CD8-positive, alpha-beta memory T cell (primary cell): ENCODE measurements at places on chromosomes 2 and 18.

DNA sequence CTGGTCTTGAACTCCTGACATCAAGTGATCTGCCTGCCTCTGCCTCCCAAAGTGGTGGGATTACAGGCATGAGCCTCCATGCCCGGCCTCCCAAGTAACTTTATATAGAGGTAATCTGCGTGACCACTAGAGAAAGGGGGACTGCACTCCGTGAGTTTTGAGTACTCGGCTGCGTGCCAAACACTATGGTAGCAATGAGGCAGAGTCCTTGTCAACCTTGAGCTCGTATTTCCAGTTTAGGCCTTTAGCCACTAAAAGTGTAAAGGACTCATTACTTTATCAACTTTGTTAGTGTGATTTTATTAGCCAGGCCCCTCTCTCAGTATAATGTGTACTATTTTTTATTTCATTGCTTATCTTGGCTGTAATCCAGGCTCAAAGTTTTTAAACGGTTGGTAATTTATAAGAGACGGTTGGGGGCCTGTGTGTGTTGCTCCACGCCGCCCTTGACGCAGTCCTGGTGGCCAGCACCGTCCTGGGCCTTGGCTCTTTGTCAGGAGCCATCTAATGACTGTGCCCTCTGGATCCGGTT lies 56.2 kb downstream of the ZCCHC2 start:
- no peak for DNase-seq

GRCh38 chr2:123839326-123839725 lies 185.8 kb upstream of the CNTNAP5 start:
- DNase-seq, result no peak

DNA sequence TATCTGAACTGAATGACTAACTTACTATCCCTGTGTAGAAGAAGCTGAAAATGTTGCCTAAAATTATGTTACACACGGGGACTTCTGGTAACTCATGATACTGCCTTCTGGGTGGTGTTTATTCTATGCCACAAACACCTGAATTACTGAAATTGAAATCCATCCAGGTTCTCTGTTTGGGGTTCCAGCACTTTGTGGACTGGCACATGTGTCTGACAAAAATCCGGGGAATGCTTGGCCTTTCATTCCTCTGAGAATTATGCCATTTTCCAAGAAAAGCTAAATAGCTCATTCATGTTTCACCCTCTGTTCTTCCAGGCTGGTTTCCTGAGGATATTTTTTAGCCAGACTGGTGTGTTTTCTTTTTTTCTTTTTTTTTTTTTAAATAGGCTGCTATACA lies 59.5 kb upstream of the POU3F3 start:
- DNase-seq, result no peak

GRCh38 chr18:23265682-23266399 lies 130.6 kb downstream of the CABLES1 start:
- DNase-seq, result no peak

DNA sequence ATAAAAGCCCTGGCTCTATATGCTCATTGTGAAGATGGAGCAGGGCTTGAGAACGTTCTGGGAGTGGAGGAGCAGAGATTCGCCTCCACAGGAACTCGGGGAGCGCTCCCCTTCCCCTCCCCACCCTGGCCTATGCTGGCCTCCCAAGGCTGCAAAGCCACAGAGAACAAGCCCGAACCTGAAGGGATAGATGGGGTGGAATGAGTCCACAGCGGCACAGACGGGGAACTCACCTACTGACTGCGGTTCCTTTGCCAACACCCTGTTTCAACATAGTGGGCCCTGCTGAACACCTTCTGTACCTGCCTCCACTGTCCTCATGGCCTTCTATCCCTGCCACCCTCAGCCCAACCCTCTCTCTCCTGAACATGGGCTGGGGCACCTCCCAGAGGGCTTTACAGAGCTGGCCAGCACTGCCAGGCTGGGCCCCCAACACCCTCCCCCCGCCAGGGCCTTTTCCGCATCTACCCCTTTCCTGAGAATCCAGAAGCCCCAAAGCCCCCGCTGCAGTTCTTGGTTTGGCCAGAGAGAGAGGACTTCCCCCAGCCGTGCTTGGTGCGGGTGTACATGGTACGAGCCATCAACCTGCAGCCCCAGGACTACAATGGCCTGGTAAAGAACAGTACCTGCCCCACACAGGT lies 41.5 kb downstream of the LMAN2L start:
- DNase-seq, result no peak

DNA sequence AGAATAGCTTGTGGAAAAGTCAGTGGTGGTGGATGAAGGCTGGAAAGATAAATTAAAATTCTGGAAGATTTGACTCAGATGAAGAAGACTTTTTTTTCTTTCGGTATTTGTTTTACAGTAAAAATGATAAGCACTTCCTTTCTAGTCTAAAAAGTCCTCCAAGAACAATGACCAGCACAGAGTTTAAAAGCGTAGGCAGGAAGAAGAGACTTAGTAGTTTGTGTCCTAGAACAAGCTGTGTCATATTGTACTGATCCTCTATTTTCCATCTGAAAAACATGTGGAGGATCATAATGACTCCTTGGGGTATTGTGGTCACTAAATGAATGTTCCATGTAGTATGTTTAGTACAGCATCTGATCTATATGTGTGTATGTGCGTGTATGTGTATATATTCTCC lies 132.4 kb upstream of the FSHR start:
- no peak for DNase-seq

- no peak for DNase-seq
These were observed 234.0 kb downstream of the FAM210A start for GRCh38 chr18:13492314-13492713.
